ENCODE measurements at places on chromosomes 7 and 10.

DNA sequence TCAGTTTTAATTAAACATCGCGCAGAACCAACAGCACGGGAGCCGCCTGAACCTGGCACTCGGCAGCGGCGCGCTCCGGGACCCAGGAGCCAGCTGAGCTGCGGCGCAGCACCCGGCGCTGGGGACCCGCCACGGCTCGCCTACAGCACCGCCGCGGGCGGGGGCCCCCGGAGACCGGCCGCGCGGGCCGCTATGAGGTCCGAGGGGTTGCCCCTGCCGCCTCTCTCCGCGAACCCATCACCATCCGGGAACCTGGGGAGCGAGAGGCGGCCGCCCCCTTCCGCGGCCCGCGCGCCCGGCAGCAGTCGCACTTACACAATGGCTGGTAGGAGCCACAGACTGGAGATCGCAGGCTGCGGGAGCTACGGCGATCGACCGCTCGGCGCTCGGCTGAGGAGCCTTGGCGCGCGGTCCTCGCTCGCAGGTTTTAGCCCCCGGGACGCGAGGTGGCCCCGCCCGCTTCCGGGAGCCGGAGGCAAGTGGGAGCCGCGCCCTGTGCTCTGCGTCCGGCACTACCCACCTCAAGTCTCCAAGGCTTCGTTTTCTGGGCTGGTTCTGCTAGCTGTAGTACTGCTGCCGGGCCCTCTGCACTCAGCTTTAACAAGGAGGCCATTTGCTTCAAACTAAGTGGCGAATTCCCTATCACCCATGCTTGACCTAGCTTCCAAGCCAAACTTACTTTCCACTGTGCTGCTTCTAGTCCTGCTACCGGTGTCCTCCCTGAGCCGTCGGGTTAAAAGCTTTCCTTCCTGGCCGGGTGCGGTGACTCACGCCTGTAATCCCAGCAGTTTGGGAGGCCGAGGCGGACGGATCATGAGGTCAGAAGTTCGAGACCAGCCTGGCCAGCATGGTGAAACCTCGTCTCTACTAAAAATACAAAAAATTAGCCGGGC is at the start of gene TPK1:
TSS of gene TPK1 (minus strand) at position 402 of the 893 bp plus-strand sequence. CDS start 451 bp downstream, outside the sequence.
- DNase-seq: peak; percentile 76

- no peak for DNase-seq
Observed at GRCh38 chr7:70135656-70136055, 537.4 kb downstream of the AUTS2 start.

GRCh38 chr10:68224810-68225209 is 7.1 kb downstream of the ATOH7 start:
- no peak for DNase-seq

- DNase-seq: no peak
Observed at GRCh38 chr10:103353281-103353680, 2.3 kb upstream of the PCGF6 start.

DNA sequence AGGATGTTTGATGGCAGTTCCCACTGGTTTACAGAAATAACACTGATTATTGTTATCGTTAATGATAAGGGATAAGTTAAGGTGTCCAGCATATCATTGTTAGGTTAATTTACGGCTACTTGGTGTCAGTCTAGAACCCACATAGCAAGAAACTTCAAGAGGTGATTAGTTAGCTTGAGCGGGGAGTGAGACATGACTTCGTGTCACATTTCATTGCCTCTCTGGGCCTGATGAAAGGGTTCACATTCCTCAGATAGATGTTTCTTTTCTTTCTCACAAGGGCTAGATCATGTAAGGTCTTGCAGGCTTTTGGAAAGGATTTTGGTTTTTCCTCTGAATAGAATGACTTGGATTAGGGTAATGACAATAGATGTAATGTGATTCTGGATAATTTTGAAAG is 26.7 kb downstream of the WAC start:
- DNase-seq: no peak

DNA sequence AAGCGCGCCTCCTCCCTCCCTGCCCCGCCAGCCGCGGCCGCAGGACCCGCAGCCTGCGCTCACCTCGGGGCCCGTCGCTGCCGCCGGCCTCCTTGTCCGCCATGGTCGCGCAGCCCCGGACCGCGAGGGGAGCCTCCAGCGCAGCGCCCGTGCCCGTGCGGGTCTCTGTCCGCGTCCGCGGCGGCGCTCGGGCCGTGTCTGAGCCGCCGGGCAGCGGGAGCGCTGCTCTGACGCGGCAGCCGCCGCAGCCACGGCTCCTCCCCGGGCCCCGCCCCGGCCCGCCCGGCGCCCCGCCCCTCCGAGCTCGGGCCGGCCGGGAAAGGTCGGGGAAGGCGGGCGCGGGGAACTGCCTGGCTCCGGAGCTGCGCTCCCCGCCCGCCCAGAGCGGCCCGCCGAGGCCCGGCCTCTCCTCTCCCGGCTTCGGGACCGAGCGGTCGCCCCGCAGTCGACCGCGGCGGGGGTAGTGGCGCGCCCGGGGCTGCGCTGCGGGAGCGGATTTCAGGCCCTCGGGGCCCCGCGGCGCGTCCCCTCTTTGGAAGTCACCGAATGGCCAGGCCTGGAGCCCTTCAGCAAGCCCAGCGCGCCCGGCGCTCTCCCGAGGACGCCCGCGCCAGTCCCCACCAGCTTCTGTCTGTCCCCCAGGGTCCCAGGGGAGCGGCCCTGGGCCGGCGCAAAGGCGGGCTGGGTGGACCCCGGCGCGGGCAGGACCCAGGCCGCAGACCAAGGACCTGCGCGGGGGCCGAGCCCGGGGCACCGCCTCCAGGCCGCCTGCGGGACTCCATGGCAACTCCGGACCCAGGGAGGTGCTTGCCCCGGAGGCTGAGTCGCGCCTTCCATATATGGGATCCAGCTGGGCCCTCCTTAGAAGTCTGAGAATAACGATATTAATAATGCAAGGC is at the start of gene HSPA12A:
TSS of gene HSPA12A (minus strand) at position 200 of the 899 bp plus-strand sequence. CDS start at position 103, 97 bp downstream.
- DNase-seq: peak; percentile 31

- DNase-seq: no peak
Observed at GRCh38 chr7:46814516-46815250, 767.2 kb downstream of the TNS3 start.
